IPS DF 19.7 (cell line): ENCODE measurements at places on chromosomes 3 and 15.

- DNase-seq, result no peak
These were observed 55.7 kb upstream of the APEH start for GRCh38 chr3:49618412-49618811.

- DNase-seq, result no peak
These were observed 19.9 kb upstream of the GOLGA8J start for GRCh38 chr15:30062881-30063280.

DNA sequence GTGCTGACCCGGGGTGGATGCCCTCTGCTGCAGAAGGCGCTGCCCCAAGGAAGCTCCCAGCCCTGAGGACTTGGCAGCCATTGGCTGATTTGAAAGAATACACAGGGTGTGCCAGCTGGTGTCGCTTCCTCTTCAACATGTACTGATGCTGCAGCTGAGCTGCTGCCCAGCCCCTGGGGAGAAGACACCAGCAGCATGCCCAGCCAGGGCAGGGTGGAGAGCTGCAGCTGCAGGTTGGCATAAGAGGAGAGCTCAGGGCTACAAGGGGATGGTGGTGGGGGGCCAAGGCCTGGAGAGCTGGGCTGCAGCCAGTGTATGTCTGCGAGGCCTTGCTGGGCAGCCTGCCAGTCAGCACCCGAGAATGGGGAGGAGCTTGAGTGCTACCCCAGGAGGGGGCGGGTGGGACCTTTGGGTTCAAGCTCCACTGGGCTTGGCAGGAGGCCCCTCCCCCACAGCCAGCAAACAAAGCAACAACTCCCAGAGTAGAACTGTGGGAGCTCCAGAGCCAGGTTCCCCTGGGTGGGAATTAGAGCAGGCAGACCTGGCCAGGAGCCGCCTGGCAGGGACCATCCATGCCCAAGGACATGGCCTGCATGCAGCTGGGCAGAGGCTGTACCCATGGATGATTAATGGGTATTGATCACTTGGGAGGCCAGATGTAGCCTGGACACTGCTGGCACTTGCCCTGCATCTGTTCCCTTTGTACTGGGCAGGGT, 9.2 kb upstream of the SEMA4B start:
- DNase-seq, result no peak

DNA sequence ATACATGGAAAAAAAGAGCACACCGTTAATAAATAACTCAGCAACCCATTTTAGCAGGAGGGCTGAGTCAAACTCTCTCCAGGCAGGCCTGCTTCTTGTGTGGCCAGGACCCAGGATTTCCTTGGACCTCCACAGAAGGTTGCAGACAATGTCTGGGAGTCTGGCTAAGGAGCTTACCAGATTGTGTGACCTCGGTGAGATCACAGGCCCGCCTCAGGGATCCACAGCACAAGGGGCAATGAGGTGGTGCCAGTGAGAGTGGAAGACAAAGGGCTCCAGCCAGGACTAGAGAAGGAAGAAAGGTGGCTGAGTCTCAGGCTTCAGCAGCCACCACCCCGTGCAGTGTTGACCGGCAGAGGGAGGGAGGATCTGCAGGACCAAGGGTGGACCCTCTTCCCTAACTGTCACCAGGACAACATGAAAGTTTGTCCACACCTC, 32.2 kb upstream of the SEC22A start:
- no peak for DNase-seq

DNA sequence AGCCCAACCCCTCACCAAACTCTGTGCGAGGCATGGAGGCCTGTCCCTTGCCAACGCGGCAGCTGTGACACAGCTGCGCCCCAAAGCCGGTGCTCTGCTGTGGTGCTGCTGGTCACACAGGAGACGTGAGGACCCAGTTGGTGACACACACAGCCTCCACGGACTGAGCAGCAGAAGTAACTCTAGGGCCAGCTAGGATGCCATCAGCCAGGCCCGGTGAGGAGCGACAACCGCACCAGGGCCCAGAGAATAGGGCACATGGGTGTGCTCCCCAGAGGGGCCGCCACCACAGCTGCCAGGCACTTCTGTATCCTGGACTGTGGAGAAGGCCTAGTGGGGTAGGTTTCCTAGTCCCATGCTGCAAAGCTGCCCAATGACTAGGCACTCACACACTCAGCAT, 10.7 kb downstream of the ZXDC start:
- no peak for DNase-seq

DNA sequence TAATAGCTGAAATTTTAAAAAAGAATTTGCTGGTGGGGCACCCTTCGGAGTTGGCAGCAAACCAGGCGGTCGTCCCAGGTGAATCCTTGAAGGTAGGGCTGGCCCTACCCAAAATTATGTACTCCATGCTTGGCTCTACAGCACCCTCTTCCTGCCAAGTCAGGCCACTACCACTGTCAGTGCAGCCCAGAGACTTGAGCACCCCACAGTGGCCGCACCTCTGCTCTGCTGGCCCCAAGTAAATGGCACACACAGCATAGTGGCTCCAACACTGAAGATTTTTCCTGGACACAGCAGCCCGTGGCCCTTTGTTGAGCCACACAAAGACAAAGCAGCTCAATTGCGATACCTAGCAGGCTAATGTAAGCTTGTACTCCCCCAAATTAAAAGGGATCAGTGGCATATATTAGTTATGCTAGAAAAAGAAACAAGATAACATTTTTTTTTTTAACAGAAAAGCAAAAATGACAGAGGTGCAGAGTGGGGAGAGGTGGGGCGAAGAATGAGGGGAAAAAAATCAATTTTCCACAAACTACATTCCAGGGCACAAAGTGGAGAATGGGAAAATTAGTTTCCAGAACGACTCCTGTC, 250.5 kb downstream of the UACA start:
- peak; percentile 59 for DNase-seq

GRCh38 chr3:153315781-153316180, 153.8 kb downstream of the RAP2B start:
- DNase-seq, result no peak

DNA sequence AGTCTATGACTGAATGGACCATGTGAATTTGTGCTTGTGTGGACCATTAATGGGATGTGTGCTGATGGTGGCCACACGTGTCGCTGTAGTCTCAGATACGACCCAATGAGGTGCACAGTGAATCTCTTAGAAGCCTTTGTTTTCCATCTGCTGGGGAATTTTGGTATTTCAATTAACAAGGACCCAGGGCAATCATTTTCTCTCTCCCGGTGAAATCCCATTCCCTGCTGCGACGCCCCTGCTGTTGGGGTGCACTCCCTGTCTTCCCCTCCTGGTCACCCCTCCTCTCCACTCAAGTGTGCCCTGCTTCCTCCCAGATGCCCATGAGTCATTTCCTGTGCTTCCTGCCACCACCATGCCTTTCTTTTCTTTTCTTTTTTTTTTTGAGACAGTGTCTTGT, 32.7 kb downstream of the EBLN2 start:
- DNase-seq, result no peak

DNA sequence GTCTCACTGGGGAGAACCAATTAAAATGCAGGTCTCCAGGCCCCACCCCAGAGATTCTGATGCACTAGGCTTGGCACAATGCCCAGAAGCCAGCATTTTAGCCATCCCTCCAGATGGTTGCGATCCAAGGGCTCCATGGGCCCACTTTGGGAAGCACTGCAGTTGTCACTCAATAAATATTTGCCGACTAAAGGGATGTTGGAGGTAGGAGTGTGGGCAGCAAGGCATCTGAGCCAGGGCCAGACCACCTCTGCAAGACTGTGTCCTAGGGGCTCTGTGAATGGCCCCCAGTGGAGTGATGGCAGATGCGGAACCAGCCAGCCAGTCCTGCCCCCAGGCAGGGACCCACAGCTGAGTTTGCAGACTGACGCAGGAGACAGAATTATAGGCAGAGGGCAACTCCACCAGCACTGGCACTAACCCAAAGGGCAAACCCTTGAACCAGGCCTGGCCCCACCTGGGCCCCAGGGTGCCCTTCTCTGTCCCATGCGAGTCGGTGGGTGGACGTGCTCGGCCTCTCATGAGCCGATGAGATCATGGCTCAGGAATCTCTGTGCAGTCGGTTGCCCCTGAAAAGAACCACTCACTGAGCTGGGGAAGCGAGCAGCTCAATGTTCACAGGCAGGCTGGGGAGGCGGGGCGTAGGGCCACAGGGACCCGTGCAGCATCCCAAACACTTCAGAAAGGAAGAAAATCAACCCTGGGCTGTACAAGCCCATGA, 49.7 kb downstream of the SEMA5B start:
- no peak for DNase-seq

- DNase-seq, result no peak
These were observed 31.4 kb downstream of the GTF2E1 start for GRCh38 chr3:120773932-120774331.

DNA sequence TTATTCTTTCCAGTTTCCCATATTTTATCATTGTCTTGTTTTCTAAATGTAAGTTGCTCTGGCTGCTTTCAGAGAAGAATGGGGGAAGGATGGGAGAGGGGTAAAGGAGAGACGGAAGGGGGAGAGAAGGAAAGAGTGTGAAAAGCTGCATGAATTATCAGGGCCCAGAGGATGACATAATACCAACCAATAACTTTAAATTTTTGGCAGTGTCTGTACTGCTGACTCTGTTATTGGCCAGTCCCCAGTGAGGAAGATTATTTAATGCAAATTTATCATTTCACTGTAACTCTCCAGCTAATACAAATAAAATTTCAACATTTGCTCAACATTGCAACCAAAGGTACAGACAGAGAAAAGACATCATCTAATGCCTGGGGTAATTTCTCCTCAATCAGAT, 551.7 kb upstream of the CFAP20DC start:
- DNase-seq, result no peak

GRCh38 chr15:62573876-62574275, 408.8 kb upstream of the C2CD4B start:
- DNase-seq, result no peak

DNA sequence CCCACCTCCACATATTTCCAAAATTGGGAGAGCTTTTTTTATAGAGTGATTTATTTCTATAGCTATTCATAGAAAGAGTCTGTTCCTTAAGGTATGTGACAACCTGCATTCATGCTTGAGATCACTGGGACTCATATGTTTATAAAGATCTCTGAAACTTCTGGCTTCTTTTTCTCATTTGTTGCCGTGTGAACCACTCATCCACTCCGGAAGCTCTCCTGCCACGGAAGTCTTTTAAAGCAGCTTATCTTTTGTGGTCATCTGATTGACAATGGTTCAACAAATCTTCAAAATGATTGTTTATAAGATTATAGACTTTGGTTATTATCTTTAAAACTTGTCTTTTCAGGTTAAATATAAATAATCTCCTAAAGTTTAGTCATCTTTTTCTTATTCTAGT, 260.5 kb downstream of the C3orf38 start:
- no peak for DNase-seq

DNA sequence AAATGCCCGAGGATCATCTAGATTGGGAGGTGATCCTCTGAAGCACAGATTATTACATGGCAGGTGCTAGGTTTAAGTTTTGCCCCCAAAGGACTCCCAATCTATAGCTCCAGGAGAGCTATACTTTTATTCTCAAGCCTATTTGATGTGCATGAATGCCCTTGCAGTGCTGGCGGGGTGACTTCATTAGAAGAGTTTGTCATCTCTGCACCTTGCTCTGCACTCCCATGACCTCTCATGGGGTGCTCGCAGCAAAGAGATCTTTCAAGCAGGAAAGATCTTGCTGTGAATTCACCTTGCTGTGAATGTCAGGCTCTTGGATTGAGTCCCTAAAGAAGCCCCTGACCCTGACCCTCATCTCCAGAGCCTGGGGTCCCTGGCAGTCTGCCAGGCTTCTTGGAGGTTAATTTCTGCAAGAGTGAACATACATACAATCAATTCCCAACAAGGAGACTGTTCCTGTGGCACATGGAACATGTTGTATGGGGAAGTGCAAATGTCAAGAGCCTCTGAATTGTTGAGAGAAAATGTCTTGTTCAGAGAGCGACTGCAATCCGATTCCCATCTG, 45.9 kb downstream of the FAM43A start:
- DNase-seq, result no peak

GRCh38 chr15:89665449-89666181, 10.3 kb upstream of the KIF7 start:
- DNase-seq, result no peak

- DNase-seq, result no peak
These were observed 14.6 kb upstream of the FGD5 start for GRCh38 chr3:14803981-14804834.

DNA sequence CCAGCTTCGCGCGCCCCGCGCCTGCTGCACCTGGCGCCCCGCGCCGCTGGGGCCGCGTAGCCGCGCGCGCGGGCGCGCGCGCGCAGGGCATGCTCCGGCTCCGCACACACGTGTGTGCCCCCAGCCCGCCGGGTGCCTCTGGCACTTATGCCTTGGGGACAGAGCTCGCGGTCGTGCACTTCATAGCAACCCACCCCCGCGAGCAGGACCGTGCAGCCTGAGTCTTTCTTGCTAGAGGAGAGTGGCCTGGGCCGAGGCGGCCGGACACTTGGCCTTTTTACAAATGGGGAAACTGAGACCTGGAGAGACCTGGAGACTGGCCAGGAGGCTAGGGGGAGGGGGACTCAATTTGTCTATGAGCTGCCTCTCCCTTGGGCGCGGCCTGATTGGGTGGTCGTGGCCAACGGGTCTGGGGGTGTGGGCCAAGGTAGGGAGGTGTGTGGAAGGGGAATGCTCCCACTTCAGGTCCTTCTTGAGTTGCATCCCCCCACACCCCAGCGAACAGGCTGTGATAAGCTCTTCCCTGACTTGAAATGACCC, 562 bp downstream of the NBEAL2 start:
- no peak for DNase-seq

DNA sequence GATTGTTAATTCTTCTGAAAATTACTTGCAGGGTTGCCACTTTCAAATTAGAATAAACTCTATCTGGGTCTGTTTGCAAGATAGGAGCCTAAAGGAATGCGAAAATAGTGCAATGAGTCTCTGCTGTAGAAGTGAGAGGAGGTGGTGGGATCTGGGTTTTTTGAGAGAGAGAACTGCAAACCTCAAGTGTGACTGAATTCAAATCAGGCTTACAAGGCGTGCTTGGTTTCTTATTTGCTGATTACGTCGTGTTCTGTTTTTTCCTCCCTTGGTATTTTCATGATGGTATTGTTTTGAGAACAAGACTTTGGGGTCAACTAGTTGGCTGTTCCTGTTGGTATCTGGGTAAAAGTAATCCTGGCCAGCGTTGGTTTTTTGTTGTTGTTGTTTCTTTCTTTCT, 490.9 kb upstream of the CFAP20DC start:
- DNase-seq, result no peak

GRCh38 chr3:108728934-108729333, 28.3 kb downstream of the RETNLB start:
- no peak for DNase-seq

- no peak for DNase-seq
These were observed 170.3 kb downstream of the NECTIN3 start for GRCh38 chr3:111241960-111242359.

- no peak for DNase-seq
These were observed 71.7 kb downstream of the TMCO5A start for GRCh38 chr15:38005953-38006808.

DNA sequence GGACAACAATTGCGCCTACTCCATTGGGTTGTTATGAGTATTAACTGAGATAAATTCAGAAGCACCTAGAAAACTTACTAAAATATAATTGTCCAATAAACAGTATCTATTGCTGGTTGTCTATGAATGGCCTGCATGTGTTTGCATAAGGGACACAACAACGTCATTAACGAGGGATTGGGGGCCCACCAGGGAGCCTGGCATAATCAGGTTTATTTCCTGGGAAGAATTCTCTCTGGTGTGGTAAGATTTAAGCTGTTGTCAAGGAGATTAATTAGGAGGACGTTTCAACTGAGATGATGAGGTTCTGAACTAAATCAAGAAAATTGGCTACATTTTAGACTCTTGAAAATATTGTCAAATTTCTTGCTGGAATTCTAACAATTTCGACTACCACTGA, 176.1 kb upstream of the CDIN1 start:
- DNase-seq, result no peak
